ENCODE measurements at places on chromosomes 13 and 19.

GRCh38 chr19:9923440-9923839 lies 12.9 kb downstream of the OLFM2 start:
- no peak for DNase-seq

DNA sequence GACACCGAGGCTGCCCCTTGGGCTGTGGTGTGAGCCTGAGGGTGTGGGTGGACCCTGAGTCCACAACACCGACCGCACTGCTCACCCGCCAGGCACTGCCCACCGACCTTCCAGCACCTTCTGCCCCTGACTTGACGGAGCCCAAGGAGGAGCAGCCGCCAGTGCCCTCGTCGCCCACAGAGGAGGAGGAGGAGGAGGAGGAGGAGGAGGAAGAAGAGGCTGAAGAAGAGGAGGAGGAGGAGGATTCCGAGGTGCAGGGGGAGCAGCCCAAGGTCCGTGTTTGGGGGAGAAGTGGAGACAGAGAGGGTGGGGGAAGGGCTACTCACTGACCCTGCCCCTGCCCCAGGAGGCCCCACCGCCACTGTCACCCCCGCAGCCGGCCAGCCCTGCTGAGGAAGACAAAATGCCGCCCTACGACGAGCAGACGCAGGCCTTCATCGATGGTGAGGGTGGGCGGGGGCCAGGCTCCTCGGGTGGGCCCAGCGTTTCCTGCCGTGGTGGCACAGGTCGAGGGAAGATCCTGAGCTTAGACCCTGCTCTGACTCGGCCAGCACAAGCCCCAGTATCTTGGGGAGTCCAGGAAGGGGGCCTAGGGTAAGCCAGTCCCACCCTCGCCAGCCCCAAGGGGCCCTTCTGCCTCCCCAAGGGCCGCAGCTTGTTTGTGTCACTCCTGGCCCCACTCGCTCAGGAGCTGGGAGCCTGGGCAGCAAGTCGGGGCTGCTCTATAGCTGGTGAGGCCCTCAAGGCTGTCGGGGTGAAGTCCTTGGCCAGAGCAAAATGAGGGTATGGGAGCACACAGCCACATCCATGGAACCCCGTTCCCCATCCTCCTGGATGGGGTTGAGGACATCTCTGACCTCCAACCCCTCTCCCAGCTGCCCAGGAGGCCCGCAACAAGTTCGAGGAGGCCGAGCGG lies 12.2 kb downstream of the PRKCSH start:
- no peak for DNase-seq

DNA sequence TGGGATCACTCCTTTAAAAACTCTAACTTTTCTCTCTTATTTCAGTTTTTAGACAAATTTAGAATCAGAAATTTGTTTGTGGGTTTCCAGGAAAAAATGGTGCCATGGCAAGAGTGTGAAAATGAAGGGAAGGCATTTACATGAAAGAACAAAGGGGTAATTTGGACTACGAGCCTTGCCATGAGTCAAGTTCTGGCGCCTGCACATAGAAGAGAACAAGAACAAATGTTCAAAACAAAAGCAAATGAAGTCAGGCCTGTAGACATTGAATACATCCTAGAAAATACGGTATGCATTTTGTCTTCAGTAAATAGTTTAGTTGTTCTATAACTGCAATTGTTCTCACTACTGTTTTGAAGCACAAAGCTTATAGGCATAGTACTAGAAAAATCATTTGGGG lies 1390.5 kb downstream of the EFNB2 start:
- DNase-seq = no peak

DNA sequence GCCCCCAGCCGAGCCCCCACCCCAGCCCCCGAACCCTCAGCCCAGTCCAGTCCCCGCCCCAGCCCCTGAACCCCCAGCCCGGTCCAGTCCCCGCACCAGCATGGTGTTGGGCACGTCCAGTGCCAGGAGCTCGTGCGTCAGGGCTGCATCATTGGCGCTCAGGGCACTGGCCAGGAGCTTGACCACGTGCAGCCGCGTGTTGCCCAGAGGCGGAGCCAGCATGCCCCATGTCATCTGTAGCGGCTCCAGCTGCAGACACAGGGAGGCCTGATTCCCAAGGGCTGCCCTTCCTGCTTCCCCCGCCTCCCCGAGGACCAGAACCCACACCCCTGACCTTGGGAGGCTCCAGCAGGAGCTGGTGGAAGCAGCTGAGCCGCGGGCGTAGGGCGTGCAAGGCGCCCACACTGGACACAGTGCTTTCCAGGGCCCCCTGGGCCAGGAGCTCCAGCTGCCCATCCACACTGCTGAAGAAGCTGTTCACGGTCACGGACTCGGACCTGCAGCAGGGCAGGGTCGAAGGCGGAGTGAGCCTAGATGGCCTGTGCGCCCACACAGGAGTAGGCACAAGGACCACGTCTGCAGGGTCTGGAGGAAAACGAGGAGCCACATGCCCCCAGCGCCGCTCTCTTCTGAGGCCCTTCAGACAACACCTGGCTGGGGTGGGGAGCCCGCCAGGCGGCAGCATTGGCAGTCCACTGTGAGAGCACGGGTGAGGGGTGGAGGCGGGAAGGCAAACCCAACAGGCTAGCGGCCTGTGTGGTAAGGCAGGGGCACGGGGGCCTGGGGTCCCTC lies 12.8 kb upstream of the TMEM86B start:
- DNase-seq = no peak

- DNase-seq = no peak
Observed at GRCh38 chr19:46452186-46452585, 19.2 kb downstream of the PNMA8A start.

DNA sequence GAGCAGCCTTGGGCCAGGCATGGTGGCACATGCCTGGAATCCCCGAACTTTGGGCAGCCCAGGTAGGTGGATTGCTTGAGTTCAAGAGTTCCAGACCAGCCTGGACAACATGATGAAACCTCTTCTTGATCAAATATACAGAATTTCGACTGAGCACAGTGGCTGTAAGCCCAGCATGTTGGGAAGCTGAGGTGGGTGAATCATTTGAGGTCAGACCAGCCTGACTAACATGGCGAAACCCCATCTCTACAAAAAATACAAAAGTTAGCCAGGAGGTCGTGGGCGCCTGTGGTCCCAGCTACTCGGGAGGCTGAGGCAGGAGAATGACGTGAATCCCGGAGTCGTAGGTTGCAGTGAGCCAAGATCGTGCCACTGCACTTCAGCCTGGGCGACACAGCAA lies 8.0 kb upstream of the NLRP7 start:
- DNase-seq = no peak

DNA sequence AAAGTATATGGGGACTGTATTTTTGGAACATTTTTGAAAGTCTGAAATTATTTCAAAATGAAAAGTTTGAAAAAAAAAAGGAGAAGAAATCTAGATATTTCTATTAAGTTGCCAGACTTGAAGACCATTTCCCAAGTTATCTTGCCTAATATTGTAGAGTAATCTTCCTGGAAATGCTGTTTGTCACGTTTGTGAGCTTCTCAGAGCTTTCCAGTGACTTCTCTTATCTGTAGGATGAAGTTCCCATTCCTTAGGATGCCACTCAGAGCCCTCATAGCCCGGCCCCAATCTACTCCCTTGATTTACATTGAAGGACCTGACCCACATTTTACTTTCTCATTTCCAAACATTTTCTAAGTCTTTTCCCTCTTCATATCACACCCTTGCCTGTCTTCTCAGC lies 23.6 kb downstream of the CEACAM8 start:
- DNase-seq = no peak

DNA sequence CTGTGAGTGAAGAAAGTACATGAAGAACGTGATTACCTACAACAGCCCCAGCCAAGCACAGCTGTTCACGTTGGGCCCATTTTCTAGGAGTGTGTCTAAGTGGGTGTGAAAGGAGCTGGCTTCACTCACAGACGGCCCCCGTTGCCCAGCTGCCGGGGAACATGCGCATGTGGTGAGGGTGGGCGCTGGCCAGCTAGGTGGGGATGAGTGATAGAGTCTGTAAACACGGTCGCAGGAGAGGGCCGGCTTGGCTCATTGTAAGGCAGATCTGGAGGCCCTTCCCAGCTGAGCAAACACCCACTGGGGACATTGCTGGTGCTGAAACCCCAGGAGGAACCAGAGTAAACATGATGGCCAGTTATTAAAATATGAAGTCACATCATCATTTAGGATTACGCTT lies 160.5 kb downstream of the TEX29 start:
- DNase-seq = no peak

- no peak for DNase-seq
Observed at GRCh38 chr13:25375727-25376358, 4.1 kb downstream of the ATP8A2 start.

- DNase-seq = no peak
Observed at GRCh38 chr19:10214784-10215183, 16.3 kb downstream of the S1PR2 start.

GRCh38 chr19:30671367-30671619 lies 299.1 kb downstream of the ZNF536 start:
- no peak for DNase-seq

- no peak for DNase-seq
Observed at GRCh38 chr13:29846475-29847256, 3.8 kb downstream of the UBL3 start.

- DNase-seq = no peak
Observed at GRCh38 chr19:55373306-55373992, 3.2 kb upstream of the TMEM190 start.

GRCh38 chr19:51749979-51750378 lies 1.7 kb downstream of the FPR1 start:
- DNase-seq = no peak

DNA sequence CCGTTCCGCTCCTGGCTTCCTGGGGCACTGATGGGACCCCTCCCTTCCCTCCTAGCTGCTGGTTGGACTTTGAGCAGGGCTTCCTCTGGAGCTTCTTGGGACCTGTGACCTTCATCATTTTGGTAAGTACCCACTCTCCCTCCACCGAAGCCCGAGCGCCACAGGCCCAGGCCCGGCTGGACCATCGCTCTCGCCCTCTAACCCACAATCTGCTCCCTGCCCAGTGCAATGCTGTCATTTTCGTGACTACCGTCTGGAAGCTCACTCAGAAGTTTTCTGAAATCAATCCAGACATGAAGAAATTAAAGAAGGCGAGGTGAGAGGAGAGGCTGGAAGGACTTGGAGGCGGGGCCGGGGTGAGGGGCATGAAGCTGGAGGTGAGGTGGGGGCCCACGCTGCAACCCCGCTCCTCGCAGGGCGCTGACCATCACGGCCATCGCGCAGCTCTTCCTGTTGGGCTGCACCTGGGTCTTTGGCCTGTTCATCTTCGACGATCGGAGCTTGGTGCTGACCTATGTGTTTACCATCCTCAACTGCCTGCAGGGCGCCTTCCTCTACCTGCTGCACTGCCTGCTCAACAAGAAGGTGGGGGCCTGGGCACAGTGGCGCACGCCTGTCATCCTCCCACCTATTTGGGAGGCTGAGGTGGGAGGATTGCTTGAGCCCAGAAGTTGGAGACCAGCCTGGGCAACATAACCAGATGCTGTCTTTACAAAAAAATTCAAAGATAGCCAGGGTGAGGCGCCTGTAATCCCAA lies 12.3 kb downstream of the DDX39A start:
- no peak for DNase-seq

- no peak for DNase-seq
Observed at GRCh38 chr19:4062419-4063368, 4.0 kb downstream of the ZBTB7A start.

- DNase-seq = no peak
Observed at GRCh38 chr13:97810152-97810551, 143.3 kb upstream of the IPO5 start.

DNA sequence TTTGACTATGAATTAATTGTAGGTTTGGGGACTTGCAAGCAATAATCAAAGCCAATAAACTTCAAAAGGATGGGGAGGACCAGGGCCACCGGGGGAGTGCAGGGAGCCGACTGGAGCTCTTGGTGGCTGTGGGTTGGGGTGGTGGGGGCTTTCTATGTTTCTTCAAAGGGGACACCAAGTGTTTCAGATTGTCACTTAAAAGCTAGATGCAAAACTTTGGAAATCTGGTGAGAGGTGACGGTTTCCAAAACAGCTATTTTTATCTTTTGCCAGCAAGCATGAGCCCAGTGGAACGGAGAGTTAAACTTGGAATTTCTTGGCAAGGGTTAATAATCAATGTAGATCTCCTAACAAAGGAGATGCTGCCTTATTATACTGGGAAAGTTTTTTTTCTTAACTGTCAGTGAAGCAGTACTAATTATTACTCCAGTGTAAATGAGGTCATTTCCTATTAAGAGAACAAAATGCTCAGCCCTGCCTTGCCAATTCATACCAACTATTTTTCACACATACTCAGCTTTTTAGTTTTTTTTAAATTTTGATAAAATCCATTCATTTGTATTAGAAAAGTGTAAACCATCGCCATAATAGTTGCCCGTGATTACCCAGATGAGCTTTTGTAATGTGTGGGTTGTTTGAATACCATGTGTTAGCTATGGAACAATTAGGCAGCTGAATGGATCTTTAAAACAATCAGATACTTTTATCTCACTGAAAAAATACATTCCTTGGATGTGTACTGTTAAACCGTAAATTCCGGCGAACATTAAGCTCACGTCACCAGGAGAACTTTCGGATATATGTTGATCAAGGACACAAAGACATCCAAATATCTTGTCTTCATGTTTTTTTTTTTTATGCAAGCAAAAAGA lies 95.9 kb upstream of the ZNF536 start:
- DNase-seq = no peak

DNA sequence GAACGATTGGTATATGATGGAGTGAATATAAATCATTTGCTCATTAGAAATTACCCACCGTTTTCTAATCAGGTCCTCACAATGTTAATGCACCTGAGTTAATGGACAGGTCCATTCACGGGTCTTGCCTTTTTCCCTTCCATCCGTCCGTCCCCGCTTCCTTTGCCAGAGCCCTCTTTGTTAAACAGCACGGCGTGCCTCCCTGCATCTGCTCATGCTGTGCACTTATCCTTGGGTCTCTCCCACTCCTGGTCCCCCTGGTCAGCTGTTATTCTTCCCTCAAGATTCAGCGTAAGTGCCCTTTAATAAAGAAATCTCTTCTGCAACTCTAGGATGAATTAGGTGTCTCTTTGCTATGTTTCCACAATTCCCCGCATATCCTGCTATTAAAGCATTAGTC lies 324.5 kb downstream of the DNAJC15 start:
- DNase-seq = no peak

DNA sequence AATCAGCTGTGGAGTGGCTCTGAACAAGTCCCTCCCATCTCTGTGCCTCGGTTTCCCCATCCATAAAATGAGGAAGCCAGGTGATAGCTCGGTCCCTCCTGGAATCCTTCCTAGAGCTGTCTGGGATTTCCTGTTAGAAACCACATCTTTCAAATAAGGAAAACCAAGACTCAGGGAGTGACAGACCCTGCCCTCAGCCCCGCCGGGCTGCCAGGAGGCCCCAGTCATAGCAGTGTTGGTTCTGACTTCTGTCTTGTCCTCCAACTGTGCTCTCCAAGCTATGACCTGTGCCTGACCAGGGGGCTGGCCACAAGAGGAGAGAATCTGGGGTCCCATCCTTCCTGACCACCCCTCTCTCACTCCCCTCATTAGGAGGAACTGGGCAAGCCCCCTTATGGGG lies 1.1 kb upstream of the SHD start:
- DNase-seq = no peak

DNA sequence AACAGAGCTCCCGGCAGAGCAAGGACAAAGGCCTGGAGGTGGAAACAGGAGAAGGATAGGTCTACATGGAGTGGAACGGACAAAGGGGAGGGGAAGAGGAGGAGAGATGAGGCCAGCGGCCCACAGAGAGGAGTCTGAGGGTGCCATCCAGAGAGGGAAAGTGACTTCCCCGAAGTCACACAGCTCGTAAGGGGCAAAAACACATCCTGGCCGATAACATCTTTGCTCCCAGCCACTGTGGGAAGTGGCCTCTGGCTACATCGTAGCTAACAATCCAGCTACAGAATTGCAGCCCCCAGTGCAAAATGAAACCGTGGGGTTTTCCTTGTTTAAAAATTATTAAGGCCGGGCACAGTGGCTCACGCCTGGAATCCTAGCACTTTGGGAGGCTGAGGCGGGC lies 11.5 kb downstream of the PTPRS start:
- no peak for DNase-seq

- DNase-seq = no peak
Observed at GRCh38 chr19:2699413-2700140, 2.9 kb downstream of the GNG7 start.

Measured in left renal pelvis (tissue), 4 donors.